ENCODE measurements at places on chromosomes 3 and 15.

DNA sequence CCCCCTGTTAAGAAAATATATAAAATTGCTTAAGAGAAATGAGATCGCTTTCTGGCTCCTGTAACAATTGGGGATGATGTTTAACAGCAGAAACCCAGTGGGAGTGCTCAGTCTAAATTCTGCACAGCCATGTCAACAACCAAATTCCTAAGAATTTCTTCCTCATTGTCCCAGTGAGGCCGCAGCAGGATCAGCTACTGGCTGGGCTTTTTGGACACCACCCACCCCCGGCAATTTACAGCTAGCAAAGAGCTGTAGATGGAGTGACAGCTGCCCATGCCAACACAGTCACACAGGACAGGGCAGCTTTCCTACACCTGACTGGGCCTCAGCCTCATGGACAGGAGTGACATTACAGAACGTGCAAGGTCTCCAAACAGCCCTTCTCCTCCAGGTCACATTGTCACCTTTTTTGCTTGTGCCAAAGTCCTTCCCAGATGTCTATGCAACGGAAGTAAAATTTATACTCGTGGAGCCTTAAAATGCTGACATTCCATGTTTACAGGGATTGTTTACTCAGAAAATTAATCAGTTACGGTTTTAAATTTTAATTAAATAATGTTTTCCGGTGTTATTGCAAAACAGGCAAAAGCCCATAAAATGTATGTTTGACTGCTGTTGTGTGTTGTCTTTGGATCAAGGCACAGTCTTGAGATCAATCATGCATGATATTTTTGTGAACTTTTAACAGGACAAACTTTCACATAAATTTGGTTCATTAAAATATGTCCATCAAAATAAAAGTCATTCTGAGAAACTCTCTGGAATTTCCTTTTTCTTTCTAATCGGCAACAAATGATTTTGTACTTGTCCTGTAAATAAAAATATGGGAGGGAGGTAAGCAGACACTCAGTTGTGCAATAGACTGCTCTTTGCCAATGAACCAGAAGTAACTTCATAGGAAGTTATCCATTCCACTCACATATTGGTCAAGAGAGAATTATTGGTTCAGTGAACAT lies 943.2 kb downstream of the MCTP2 start:
- no peak for DNase-seq

- no peak for DNase-seq
These were observed 61.4 kb downstream of the IL12A start for GRCh38 chr3:160049988-160050387.

DNA sequence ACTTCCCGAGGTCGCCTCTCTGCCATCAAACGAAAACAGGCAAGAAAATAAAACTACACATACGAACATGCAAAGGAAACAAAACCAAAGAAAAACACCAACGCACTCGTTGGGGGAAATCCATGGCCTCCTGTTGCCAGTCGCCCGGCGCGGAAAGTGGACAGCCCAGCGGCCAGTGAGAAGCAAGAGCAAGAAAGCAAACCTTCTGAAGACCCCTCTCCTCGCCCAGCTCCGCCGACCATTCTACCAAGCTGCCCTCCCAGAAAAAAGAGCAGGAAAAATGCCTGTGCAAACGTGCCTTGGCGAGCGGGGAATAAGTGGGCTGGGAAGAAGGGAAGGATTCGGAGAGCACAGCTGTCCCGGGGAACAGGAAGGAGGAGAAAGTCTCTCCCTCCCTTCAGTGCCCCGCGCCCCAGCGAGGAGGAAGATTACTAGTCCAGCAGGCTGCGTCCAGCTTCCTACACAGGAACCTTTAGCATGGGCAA lies 802 bp upstream of the NECTIN3 start:
- no peak for DNase-seq

GRCh38 chr3:41050144-41050543 lies 149.2 kb upstream of the CTNNB1 start:
- no peak for DNase-seq

DNA sequence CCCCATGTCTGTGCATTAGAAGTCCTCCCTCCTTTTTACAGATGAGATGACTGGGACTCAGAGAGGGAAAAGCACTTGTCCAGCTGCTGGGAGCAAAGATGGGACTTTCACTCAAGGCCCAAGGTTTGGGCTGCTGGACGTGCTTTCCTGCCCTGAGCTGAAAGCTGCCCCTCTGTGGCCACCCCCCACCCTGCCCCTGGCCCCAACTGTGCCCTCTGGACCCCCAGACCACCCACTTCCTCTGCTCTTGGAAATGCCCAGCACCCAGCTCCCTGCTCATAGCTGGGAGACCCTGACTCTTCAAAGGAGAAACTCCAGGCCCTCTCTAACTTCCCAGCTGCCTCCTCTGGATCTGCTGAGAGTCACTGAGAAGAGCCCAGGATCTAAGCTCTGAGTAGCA lies 20.7 kb downstream of the GRIP2 start:
- no peak for DNase-seq

Measured in HTR-8/SVneo (cell line).